ENCODE measurements at places on chromosomes 1 and 21.

- no peak for DNase-seq
Measured at GRCh38 chr1:6777813-6778212, 7.4 kb upstream of the CAMTA1 start.

DNA sequence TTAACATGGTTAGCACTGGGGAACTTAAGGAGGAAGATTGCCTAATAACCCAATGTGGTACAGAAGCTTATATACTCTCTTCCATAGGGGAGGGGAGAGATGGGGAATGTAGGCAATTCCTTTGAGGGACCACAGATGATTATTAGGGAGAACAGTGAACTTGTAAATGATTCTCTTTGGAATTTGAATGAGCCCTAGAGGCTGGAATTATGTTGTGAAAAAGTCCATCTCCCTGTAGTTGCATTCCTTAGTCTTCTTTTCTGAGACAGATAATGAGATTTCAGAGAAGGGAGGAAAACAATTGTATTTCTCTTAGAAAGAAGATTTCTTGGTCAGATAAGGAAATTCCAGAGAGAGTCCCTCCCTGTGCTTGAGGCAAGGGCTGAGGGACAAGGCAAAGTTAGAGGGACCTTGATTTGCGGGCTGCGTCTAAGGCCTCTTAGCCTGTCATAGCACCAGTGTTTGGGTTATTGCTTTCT lies 89.0 kb upstream of the HMCN1 start:
- DNase-seq: no peak

DNA sequence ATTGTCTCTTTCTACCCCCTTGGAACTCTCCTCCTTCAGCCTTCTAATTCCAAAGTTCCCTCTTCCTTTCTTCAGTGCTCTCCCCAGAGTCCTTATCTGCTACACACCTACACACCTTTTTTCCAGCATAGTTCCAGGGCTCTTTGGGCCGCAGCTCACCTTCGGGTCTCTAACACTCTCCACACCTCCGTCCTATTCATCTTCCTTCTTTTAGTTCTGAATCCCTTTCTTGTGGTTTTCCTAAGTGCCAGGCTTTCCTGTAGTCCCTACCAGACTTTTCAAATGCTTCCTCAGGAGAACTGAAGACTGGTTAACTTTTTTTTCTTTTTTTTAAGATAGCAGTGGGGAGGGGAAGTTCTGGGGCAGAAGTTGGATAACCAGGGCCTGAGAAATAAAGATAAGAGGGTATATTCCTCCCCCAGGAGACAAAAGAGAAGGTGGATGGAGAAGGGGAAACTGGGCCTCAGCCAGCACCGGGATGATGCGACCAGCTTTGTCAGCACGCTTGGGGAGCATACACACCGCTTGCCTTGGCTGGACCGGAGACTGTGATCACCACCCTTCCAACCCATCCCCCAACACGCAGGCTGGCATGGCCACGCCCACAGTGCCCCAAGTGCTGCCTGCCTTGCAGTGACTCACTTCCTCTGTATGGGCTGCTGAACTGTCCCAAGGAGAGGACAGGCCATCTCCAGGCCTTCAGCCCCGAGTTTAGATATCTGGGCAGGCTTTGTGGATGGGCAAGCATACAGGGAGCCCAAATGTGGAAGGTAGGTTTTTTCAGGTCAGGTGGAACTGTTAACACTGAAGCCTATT lies 2.5 kb upstream of the CERS2 start:
- DNase-seq: no peak

DNA sequence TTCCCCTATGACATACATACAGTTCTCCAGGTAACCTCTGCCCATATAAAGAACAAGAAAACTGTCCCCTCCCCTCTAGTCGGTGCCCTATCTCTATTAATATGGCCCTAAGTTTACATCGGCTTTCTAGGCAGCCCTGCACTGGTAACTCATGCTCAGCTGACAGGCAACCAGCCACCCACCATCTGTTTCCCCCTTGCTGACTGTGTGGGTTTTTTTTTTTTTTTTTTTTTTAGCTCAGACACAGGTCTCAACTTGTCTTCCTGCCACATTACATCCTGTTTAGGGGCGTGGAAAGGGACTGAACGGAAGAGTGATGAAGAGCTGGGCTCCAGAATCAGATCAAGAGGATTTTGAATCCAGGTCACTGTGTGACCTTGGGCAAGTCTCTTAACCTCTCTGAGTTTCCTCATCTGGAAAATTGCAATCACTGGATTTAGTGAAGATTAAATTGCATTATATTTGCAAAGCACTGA lies 14.0 kb downstream of the LAPTM5 start:
- DNase-seq: no peak

DNA sequence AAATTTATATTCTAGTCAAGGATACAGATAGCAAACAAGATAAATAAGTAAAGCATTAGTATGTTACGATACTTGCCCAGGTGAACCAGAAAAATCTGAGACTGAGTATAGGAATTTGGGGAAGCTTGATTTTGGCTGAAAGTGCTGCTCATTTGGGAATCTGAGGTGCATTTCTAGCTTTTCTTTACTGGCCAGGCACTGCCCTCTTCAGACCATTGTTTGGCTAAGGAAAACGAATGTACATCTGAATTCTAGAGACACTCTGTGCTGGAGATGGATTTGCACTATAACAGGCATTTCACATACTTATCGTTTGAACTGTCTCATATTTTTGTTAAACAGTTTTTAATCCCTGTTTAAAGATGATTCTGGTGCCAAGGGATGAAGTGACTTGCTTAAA lies 23.4 kb downstream of the ARID1A start:
- no peak for DNase-seq

- DNase-seq: no peak
Measured at GRCh38 chr1:89546934-89547562, 22.4 kb downstream of the LRRC8B start.

GRCh38 chr1:3428899-3429298 lies 25.6 kb upstream of the ARHGEF16 start:
- DNase-seq: no peak

DNA sequence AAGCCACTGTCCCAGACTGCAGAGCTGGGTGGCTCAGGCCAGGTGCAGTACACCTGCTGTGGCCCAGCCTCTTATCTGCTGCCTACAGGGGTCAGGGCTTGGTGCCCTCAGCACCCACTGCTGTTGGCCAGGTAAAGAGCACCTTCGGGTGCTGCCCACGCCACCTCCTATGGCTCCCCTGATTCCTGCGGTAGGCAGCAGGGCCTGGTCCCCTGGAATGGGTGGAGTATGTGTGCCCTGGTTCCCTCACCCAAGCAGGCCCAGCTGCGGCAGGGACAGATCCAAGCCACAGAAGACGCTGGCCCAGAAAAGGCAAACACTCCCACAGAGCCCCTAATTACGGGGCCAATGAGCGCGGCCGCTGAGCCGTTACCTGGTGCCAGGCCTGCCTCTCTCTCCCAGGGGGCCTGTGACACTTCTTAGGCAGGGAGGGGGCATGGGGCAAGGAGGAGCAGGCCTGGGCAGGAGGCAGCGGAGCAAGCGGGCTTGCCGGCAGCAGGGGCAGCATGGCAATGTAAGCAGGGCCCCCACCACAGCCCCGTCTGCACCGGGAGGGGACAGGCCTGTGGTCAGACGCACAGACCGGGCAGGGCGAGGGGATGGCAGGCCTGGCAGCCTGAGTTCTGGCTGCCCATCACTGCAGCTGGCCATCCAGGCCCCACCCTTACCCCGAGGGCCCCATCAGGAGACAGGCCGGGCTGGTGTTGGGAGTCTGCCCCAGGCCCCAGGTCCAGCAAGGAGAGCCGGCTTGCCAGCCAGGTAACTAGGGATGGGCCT lies 19.0 kb downstream of the ESPN start:
- no peak for DNase-seq

DNA sequence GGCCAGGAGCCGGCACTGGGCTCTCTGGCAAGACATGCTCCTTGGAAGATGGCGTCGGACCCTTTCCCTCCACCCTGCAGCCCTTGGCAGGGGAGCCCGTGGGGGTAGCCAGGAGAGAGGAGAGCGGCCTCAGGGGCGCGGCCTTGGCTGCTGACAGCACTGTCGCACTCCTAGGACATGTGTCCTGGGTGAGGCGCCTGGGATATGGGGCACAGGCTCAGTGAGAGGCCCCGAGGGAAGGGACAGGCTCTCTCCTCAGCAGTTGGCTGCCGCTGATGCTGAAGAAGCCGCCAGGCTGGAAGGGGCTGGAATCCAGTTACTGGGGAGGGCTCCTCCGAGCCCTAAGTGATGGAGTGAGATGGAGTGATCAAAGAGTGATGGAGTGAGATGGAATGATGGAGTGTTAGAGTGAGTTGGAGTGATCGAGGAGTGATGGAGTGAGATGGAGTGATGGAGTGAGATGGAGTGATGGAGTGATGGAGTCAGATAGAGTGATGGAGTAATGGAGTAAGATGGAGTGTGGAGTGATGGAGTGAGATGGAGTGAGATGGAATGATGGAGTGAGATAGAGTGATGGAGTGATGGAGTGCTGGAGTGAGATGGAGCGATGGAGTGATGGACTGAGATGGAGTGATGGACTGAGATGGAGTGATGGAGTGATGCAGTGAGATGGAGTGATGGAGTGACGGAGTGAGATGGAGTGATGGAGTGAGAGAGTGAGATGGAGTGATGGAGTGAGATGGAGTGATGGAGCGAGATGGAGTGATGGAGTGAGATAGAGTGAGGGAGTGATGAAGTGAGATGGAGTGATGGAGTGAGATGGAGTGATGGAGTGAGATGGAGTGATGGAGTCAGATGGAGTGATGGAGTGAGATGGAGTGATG lies 27.6 kb upstream of the PKP1 start:
- DNase-seq: no peak

- DNase-seq: no peak
Measured at GRCh38 chr1:101965341-101965740, 31.4 kb downstream of the OLFM3 start.

All from NCI-H2081 treated with DMSO at 0.1 percent for 48 hours (cell line).